ENCODE measurements at places on chromosomes 11 and 22.

DNA sequence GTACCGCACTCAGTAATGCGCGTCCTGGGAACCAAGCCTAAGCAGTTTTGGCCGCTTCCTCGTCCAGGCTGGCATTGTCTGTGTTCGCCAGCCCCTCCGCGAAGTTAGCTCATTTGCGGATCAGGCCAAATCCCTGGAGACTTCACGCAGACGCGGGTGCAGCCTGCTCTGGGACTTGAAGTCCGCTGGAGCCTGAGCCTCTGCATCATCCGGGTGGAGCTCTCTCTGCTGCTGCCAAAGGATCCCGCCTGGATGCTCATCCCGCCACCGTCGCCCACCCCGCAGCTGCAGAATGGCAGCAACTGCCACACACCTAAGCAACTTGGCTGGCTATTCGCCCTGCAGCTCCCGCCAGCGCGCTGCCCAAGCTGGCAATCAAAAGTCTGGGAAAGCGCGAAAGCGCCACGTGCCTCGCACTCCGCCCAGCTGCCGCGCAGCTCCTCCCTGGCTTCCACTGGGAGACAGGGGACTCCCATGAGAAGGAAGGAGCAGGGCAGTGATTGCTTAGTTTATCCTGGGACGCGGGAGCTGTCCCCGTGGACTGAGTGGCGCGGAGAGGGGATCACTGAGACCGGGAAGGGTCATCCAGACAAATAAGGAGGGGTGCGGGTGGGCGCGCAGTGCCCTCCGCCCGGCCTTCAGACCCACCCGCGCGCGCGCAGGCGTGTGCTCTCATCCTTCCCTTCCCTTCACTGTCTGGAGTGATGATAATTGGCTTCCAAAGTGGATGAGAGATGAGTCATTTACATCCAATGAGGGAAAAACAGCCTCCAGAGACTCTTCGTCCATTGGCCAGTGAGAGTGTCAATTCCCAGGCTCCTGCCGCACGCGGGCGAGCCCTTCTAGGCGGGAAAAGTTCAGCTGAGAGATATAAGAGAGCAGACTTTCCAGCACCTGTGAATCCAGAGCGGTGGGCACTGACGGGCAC lies 23.2 kb upstream of the GLYATL1B start:
- no peak for DNase-seq

DNA sequence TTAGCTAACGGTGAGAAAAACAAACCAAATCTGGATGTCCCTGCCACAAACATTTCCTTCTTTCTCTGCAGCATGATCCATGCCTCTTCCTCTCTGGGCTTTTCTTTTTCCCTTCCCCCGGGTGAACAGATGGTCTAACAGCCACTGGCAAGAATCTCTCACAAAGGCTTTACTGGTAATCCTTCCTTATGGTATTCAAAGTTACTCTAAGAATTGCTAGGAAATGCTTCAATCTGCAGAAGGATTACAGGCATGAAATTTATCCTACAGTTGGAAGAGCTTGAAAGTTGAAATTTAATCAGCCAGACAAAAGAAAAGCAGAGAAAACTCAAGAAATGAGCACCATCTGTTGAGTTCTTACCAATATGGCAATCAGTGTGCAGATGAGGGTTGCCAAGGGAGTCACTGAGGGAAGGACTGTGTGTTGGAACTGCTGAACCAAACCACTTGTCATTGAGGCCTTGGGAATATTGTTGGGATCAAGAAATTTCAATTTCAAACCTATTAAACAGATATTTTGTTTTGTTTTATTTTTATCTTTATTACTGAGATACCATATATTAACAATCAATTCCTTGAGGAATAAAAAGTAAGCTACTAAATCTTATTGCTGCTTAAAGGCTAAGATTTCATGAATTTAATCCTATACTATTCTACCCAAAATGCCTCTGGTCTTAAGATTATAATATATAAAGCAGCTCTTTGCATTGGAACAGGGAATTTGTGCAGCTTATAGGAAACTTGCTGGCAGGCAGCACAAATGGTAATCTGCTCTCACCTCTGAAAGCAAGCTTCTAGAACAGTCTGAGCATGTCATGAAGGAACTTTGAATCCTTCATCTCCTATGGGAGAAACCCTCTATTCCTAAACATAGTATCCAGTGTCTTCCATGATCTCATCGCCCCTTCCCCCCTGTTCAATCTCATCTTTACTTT lies 29.7 kb upstream of the NDUFC2 start:
- no peak for DNase-seq

- DNase-seq = no peak
Observed at GRCh38 chr11:110455718-110456117, 26.0 kb downstream of the FDX1 start.

GRCh38 chr22:25475257-25476022 lies 89.0 kb upstream of the GRK3 start:
- peak; percentile 31 for DNase-seq

- no peak for DNase-seq
Observed at GRCh38 chr11:104918113-104918824, 20.0 kb upstream of the CASP12 start.

DNA sequence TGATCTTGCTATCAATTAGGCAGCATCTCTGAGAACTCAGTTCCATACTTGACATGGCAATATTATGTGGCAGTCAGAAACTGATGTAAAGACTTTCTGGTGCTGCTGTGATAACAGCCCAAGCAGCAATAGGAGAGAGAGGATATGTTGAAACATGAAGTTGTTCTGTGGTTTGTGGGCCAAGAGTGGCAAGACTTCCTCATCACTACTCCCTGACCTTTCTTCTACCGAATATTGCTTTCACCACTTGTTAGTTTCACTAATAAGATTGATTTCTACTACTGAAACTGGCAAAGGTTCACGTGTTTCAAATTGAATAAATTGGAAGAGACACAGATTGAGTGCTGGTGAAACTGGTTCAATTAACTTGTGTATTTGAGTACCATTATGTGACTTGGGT lies 852.6 kb upstream of the RAG2 start:
- no peak for DNase-seq

- DNase-seq = peak; percentile 66
Observed at GRCh38 chr22:21712751-21713427, 22.7 kb downstream of the YPEL1 start.

- no peak for DNase-seq
Observed at GRCh38 chr11:122998727-122999366, 17.2 kb upstream of the BSX start.

- no peak for DNase-seq
Observed at GRCh38 chr11:27820249-27820648, 120.0 kb upstream of the BDNF start.

DNA sequence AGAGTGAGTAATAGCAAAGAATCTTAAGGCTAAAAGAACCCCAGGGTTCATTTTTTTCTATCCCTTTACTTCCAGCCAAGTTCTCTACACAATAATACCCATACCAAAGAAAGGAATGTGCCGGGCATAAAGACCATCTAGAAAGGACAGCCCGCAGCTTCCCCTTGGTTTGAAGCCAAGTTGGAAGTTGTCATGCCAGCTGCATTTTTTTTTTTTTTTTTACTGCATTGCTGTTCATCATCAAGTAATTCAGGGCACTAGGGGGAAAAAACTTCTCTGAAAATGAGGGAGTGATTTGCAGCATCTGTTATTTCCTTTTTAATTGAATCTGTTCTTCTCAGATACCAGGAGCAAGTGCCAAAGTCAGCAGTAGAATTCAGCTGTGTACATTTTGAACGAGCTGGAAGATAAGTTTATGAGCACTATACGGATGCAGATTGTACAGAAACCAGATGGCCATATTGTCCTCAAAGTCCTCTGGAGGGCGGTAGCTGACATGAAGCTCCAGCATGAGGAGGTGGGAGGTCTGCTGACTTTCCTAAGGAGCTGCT lies 56.4 kb downstream of the UBASH3B start:
- no peak for DNase-seq

GRCh38 chr11:124096364-124096763 lies 18.9 kb upstream of the VWA5A start:
- DNase-seq = no peak

- peak; percentile 81 for DNase-seq
Observed at GRCh38 chr11:76654298-76654851, 16.2 kb downstream of the LRRC32 start.

- no peak for DNase-seq
Observed at GRCh38 chr11:9571763-9572115, 1.7 kb upstream of the WEE1 start.

DNA sequence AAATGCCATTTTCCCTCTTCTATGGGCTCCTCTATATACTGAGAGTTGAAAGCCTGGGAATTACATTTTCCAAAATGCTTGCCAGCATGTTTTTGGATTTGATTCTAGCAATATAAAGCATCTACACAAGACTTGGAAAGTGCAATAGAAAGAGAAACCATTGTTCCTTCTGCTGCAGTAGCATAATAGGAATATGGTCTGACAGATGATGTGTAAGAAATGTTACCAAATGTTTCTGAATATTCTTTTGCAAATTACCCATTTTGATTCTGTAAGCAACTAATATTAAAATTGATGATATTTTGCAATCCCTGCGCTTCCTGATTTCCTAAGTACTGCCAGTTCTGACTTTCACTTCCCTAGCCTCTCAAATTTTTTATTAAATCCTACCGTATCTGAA lies 61.6 kb downstream of the CASP12 start:
- DNase-seq = no peak

- DNase-seq = peak; percentile 27
Observed at GRCh38 chr11:441418-442274, at the start of gene ANO9. TSS of gene ANO9 (minus strand) at chr11:442011. CDS start at chr11:441926, 85 bp downstream.

GRCh38 chr11:71937826-71938225 lies 9.0 kb downstream of the RNF121 start:
- no peak for DNase-seq

GRCh38 chr22:21741790-21742189 lies 6.2 kb upstream of the YPEL1 start:
- no peak for DNase-seq

DNA sequence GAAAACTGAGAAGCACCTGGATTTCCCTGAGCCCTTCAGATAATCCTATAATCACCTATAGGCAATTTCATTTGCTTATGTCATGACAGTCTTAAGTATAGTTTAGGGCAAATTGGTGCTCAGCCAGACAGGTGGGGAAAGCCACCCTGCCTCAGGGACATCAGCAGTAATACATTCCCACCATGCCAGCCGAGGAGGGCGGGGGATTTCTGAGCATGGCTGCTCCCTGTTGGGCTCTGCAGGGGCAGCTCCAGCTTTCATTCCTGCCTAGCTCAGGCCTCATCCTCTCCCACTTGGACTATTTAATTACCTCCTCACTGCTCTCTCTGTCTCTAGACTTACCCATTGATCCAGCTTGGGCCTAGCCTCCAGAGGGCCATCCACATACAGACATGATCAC lies 9.0 kb upstream of the DRD2 start:
- DNase-seq = no peak

GRCh38 chr11:120574876-120575275 lies 63.3 kb downstream of the GRIK4 start:
- no peak for DNase-seq

DNA sequence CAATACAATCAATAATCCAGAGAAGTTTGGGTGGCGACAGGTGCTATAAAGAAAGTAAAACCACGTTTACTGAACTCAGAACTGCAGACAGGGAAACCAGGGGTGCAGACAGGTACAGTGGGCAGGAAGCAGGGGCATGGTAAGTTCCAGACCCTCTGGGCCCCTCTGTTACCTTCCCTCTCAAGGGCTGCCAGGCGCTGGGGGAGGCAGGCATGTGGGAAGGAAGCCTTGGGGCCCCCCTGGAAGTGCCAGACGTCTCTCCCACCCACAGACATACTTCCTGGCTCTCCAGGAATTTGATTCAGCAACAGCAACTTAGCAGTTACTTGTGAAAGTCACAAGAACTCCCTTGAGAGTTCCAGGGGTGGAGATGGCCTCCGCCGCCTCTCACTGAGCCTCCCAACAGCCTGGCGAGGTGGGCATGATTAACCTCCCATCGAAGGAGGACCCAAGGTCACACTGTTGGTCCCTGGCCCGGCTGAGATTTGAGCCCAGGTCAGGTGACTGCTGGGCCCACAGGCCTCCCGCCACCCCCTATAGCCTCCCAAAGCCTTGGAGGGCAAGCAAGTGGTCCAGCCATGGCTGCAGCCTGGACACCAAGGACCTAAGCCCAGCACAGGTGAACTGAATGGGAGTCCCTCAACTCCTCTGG lies 14.1 kb upstream of the TSKU start:
- no peak for DNase-seq

DNA sequence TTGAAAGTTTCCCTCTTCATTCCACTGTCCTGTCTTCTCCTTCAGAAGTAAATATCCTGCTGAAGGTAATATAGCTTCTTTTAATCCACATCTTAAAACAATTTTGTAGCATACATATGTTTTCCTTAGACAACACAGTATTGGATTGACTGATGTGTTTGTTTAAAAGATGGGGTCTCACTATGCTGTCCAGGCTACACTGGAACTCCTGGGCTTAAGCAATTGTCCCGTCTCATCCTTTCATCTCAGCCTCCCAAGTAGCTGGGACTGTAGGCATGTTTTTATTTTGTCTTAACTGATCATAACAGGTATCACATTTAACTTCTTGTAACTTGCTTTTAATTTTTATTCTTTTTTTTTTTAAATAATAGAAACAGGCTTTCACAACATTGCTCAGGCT lies 55.9 kb downstream of the MRTFA start:
- DNase-seq = no peak

GRCh38 chr11:12865863-12866595 lies 143.1 kb upstream of the RASSF10 start:
- DNase-seq = no peak

DNA sequence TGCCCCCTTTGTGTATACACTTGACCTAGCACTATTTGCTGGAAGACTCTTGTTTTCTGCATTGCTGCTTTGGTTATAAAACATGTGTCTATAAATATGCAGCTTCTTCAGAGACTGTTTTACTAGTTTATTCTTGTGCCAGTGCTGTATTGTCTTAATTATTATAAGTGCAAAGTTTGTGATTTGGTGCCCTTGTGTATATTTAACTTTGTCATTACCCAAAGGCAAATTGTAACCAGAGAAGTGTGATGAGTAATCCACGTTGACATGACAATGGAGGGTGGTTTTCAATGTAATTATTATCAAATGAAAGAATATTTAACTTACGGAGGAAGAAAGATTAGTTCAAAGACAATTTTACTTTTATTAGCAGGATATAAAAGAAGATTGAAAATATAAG lies 75.0 kb upstream of the PRODH start:
- no peak for DNase-seq

- no peak for DNase-seq
Observed at GRCh38 chr11:21723678-21724077, 469.2 kb upstream of the ANO5 start.

DNA sequence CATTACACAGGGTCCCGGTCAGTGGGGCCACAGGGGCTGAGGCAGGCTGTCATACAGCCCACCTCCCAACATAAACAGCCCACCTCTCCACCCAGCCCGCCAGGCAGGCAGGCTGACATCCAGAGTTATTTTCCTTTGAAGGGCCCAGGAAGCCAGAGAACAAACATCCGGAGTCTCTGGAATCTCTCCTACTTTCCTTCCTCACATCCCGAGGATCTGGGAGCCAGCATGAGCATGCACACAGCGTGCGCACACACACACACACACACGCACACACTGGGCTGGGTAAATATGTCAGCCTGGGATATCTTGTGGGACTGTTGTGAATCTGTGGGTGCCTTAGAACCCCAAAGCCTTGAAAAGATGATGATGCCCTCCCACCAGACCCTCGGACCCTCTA lies 55.4 kb downstream of the PDE2A start:
- DNase-seq = no peak
